Activated CD4-positive, alpha-beta memory T cell treated with anti-CD3 and anti-CD28 coated beads for 36 hours (primary cell): ENCODE measurements at places on chromosomes 7 and 10.

DNA sequence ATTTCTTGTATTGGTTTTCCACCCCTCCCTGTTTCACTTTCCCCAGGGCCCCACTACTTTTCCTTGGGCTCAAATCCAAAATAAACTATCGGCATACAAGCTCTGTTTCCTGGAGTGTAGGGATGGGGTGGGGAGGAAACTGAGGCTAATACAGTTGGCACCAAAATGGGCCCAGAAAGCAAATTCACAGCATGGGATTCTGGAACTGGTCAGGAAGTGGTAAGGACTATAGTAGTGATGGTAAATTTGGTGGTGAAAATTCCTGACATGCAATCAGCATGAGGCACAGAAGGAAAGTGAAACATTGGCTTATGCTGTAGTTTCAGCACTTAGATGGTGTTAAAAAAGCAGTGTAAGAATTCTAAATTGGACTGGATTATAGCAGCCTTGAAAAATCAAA is 8.7 kb upstream of the SAMD9L start:
- DNase-seq, result no peak

DNA sequence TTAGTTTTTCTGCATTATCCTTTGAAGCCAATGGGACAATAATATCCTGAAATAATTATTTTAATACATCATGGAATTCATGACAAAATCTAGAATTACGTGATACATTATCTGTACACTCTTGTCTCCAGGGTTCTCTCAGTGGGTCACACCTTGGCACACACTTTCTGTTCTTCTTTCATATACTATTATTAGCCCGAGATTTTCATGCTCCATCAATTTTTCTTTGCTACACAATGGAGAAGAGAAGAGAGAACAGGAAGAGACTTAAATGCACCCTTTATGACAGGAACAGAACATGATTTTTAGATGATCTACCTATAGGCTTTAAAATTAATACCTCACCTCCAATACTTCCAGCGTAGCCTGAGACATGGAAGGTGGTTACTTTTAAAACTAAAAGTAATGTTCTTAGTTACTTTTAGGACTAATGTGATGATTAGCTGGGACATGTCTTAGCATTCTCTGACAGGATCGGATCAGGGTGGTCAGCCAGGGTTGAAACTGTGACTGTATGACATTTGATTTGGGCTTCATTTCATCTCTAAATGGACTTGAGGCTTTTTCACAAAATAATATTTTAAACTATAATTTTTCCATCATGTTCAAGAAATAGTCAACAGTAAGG is 148.2 kb upstream of the WNT16 start:
- DNase-seq, result no peak

DNA sequence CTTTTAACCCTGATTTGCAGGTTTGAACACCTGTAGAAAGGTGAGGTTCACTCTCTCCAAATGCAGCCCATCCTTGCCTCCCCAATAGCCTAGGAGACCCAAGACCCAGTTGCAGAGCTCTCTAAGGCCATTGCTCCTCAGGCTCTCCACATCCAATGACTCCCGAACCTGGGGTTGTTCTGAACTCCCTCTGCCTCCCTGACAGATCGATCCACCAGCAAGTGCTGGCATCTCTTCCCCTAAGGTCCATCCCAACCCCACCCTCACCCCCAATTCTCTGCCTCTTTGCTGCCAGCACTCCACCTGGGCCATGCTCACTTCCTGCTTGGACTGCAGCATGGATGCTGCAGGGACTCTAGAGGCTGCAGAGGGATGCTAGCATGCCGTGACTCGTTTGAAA is 19.3 kb upstream of the FAM170B start:
- no peak for DNase-seq

GRCh38 chr7:155669717-155670505 is 25.4 kb downstream of the RBM33 start:
- no peak for DNase-seq

- DNase-seq, result no peak
Measured at GRCh38 chr10:108521827-108522492, 1357.5 kb upstream of the SORCS1 start.

DNA sequence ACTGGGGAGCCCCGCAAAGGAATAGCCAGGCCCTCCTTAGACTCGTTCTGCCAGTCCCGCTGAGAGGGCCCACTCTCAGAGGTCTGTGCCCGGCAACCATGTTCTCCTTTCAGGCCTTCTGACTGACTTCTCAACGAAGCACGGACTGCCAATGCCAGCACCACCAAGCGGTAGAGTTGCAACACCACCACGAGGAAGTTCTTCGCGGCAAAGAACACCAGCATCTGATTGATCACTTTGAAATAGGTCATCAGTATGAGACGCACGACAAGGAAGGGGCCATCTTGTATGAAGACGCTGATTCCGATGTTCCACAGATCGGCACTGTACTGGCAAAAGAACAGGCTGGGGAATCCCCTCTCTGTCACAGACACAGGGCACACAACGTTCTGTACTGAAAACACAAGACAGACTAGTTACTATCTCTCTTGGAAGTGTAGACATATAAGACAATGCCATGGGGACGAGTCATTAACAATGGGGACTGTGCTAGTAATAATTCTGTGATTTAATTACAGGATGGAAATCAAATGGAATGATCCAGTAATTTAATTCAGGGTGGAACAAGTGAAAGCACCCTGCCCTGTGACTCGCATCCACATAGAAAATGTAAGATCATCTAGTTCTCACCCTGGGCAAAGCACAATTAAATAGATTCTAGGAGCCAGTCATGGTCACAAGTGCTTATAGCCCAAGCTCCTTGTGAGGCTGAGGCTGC is 42.7 kb downstream of the TMEM26 start:
- no peak for DNase-seq

- no peak for DNase-seq
Measured at GRCh38 chr10:125200396-125200795, 40.0 kb upstream of the CTBP2 start.

DNA sequence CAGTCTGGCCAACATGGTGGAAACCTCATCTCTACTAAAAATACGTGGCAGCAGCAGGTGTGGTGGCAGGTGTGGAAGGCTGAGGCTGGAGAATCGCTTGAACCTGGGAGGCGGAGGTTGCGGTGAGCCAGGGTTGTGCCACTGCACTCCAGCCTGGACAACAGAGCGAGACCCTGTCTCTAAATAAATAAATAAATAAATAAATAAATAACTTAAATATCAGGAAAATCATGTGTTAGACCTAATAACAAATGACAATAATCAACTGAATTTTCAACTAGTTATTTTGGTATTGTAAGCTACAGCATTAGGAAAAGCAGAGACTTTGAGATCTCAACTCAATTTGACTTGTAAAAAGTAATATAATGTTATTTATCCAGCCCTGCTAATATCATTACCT is 9.2 kb downstream of the HERPUD2 start:
- DNase-seq, result no peak

DNA sequence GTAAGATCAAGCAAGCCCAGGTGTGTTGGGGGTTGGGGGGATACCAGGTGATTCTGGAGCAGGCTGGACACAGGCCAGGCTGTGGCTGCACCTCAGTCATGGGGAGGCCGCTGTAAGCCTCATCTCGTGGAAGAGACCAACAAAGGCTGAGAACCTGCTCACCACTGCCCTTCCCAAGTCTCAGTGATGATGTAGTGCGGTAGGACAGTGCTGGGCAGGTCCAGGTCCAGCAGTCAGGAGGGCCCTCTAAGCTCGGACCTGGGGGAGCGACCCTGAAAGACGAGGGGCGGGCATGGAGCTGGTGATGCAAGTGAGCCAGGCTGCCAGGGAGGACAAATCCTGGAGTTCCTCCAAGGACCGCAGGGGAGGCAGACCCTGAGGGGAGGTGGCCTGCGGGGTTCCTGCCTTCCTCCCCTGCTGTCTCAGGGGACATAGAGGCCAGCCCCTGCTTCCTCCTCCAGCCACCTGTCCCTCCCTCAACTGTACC is 3.3 kb upstream of the PWWP2B start:
- DNase-seq, result no peak

- DNase-seq, result no peak
Measured at GRCh38 chr10:131773370-131774343, 127.2 kb upstream of the PPP2R2D start.

GRCh38 chr7:84536271-84536870 is 341.8 kb upstream of the SEMA3A start:
- DNase-seq, result no peak

DNA sequence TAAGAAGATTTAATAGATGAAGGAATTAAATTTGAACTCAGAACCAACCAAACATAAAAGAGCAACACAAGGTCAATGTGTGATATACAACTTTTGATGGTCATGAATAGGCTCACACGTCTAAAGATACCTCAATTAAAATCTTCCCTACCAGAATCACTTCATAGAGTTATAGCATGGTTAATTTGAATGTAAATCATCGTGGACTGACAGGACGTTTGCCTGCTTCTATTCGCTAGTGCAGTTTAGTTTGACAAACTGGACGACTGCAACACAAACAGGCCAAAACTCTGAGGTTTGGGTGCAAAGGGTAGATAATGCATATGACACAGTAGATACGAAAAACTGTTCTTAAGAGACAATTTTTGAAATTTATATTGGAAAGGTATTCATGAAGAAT is 32.5 kb upstream of the CNTNAP2 start:
- DNase-seq, result no peak

DNA sequence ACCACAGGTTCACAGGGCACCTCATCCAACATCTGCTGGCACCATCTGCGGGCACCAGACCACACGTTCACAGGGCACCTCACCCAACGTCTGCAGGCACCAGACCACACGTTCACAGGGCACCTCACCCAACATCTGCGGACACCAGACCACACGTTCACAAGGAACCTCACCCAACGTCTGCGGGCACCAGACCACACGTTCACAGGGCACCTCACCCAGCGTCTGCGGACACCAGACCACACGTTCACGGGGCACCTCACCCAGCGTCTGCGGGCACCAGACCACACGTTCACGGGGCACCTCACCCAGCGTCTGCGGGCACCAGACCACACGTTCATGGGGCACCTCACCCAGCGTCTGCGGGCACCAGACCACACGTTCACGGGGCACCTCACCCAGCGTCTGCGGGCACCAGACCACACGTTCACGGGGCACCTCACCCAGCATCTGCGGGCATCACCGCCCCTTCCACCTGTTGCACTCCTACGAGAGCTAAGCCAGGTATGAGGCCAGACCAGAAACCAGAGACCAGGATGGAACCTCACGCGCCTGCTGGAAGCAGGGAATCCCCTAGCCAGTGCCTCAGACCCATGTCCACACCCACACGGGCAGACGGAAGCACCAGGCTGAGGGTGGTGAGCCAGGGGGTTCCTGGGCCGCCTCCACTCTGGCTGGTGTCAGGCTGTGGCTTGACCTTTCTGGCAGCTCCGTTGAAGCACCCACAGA is 182.8 kb downstream of the MAD1L1 start:
- no peak for DNase-seq

GRCh38 chr10:87761892-87762291 is 56.1 kb downstream of the ATAD1 start:
- DNase-seq, result peak; percentile 75

GRCh38 chr7:42720991-42721796 is 190.7 kb downstream of the C7orf25 start:
- DNase-seq, result no peak

DNA sequence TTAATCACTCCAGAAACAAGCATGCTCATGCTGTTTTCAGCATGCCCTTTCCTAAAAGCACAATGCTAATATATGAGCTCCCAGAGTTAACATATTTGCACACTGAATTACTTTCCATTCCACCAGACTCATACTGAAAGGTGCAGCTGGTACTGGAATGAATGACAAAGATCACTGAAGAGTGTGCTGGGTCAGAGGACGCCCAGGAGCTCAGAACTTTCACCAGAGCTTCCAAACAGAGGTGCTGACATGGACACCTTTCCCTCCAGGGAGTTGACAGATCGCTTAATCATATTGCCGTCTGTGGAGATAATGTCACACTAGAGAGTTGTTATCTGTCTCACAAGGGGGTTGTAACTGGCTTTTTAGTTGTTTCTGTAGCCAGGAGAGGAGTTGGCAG is 292.9 kb downstream of the LHFPL3 start:
- DNase-seq, result no peak

DNA sequence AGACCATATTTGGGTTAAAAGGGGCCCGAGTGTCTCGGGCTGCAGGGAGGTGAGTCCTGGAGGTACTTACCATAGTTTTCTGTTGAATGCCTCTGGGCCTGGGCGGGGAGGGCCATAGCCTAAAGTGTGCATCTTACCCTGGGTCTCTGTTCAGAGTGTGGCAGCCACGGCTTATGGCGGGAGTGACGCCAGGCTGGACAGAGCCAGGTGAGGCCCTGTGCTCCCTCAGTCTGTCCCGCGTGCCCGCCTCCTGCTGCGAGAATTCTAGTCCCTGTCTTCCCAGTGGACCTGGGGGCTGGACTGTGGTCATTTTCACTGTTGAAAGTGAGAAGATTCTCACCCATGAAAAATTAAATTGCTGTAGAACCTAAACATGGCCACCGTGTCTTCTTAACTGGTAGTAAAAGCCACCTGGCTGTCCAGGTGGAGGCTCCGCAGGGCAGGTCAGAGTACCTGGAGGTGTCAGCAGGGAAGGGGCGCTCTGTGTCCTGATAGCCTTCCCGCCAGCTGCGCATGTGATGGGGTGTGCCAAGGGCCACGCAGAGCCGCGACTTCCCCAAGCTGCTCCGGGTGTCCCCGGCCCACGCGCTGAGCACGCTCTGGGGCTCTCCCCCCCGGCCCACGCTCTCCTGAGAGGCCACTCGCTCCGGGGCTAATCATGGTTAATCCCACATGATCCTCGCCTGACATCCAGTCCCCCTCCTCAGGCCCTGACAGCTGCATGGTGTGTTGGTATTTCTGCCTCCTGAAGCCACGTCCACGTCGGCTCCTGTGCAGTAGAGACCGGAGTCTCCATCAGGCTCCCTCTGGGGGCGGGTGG is 20.3 kb downstream of the INPP5A start:
- DNase-seq, result no peak

DNA sequence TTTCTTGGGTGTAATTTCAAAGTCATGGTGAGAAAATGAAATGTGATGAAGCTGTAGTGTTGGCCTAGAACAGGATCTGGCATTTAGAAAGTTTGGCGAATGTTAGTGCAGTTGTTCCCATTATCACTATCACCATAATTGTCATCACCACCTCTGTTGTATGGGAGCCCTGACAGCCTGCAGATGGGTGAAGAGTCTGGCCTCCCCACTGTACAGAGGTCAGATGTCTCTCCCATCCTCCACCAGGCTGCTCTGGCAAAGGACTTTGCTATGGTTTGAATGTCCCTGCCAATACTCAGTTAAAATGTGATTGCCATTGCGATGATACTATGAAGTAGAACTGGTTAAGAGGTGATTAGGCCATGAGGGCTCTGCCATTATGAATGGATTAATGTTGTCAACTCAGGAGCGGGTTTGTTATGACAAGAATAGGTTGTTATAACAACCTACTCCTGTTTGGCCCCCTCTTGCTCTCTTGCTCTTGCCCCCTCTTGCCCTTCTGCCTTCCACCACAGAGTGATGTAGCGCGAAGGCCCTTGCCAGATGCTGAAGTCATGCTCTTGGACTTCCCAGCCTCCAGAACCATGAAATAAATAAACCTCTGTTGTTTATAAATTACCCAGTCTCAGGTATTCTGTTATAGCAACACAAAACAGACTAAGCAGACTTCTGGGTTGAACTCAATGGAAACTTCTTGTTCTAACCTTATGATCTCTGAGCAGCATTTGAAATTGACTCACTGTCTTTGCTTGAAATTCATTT is 90.0 kb downstream of the GRK5 start:
- DNase-seq, result no peak

- DNase-seq, result no peak
Measured at GRCh38 chr10:99394761-99395386, 35.5 kb downstream of the GOT1 start.

GRCh38 chr10:7426349-7426748 is 15.5 kb upstream of the SFMBT2 start:
- no peak for DNase-seq
